Spleen (tissue), 13 donors: ENCODE measurements at places on chromosomes 2 and 18.

DNA sequence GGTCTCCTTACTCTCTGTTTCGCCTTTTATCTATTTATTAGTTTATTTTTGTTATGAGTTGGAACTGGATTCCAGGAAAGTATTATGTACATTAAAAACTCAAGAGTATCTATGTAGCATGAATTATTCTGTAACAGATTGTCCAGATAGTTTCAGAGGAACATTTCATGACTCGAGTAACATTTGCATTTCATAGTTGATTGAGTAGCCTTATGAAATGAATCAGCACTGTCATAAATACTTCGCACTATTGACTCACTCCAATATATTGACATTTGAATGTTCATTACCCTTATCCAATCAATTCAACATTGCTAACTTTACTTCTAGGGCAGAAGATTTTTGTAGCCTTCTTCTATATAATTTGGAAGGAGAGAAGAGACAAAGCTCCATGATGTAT is 11.3 kb upstream of the VRK2 start:
- no peak for DNase-seq

GRCh38 chr18:23689031-23689615 is at the start of gene LAMA3:
Gene LAMA3, plus strand, starts transcription at chr18:23689453. Its CDS starts 231 bp downstream, at chr18:23689684.
- DNase-seq: peak; percentile 80

- no peak for DNase-seq
Observed at GRCh38 chr2:75548036-75548573, 12.6 kb downstream of the EVA1A start.

DNA sequence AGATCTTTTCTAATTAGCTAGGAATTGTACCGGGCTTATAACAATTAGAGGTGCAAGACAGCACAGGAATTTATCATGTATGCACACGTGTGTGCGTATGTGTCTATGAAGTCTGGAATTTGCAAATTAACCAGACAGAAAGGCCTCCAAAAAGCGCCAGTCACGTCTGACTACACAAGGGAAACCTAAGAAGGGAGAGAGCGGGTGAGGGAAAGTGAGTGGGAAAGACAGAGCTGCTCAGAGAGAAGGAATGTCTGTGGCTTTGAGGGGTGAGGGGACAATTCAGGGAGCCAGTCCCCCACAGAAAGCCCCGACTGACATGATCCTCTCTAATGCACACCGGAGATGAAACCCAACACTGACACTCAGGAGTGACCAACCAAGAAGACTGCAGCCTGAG is 197.7 kb upstream of the SH3BP4 start:
- DNase-seq: no peak

- DNase-seq: no peak
Observed at GRCh38 chr18:13537022-13537780, 189.2 kb downstream of the FAM210A start.

GRCh38 chr2:187187519-187187918 is 260.5 kb downstream of the CALCRL start:
- no peak for DNase-seq

GRCh38 chr2:171185941-171186340 is 25.2 kb upstream of the TLK1 start:
- no peak for DNase-seq

GRCh38 chr2:157364257-157364974 is 38.8 kb upstream of the ERMN start:
- DNase-seq: no peak

GRCh38 chr18:77133835-77134496 is 1.4 kb upstream of the MBP start:
- DNase-seq: peak; percentile 89

DNA sequence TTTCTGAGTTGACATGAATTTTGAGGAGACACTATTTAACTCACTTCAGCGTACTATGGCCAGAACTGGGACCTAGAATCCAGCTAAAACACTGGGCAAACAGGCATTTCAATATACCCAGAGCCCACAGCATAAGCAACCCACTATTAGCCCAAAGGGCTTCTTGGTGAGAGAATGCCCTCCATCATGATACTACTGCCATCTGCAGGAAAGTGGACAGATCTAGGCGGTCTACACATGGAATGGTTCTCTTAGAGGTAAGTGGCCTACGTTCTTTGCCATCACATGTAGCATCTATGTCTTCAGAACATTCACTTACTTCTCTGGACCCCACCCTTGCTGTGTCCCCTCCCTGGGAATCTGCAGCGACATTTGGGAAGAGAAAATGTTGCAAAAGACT is 181.3 kb upstream of the LINC00305 start:
- DNase-seq: no peak

DNA sequence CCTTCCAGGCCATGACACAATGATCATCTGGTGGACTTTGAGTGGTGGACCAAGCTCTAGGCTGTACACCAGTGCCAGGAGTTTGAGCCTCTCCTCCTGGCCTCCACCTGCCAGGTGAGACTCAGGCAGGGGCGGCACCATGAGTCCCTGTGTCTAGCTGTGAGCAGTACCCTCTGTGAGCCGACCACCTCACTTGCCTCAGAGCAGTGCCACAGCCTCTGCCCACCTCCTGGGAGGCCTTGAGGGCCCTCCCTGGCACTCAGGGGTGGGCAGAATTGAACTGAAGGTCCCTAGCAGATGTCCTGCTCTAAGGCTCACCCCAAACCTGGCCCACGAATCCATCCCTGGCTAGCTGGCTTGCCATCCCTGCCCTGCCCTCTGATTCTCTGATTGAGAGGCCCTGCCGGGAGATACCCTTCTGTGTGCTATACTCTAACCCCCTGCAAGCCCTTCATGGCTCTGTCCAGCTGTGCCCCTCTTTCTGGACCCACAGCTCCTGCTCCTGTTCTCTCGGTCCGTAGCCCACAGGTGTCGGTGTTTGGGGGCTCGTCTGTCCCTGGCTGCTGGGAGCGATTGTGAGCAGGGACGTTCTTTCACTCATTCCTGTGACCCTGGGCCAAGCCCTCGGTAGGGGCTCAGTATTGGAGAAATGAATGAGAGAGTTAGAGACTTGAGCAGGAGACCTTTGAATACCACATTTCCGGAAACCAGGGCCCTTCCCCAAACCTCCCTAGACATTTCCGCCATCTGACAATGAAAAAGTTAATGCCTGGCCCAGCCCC is 70.0 kb downstream of the INHBB start:
- peak; percentile 54 for DNase-seq

DNA sequence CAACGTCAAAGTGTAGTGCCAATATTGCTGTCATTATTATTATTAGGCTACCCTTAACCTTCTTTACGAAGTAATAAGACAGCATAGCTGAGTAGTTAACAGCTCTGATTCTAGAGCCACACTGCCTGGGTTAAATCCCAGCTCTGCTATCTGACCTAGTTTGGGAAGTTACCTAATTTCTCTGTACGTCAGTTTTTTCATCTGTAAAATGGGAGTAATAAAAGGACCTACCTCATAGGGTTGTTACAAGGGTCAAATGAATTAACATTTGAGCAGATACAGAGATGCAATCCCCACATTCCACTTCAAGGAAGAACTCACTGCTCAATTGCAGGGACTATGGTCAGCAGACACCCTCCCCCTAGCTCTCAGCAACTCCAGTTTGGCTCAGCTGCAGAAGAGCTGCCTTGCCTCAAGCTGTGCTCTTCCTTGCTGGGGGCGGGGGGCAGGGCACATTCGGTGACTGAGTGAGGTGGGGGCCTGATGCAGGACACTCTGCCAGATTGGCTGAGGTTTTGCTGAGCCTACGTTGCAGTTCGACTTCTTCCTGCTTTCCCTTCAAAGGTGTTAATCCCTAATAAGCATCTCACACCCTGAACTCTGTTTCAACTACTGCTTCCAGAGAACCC is 11.0 kb upstream of the LGALSL start:
- no peak for DNase-seq

- peak; percentile 70 for DNase-seq
Observed at GRCh38 chr18:79546781-79547272, 132.8 kb upstream of the CTDP1 start.

GRCh38 chr18:22311301-22311700 is 106.4 kb downstream of the CTAGE1 start:
- DNase-seq: no peak

GRCh38 chr2:9975805-9976447 is 24.4 kb downstream of the GRHL1 start:
- no peak for DNase-seq

- peak; percentile 29 for DNase-seq
Observed at GRCh38 chr2:26645762-26646161, 4.6 kb upstream of the CIB4 start.

GRCh38 chr2:188870289-188870688 is 103.9 kb upstream of the COL3A1 start:
- no peak for DNase-seq

GRCh38 chr2:191907091-191907490 is 60.2 kb upstream of the CAVIN2 start:
- no peak for DNase-seq

DNA sequence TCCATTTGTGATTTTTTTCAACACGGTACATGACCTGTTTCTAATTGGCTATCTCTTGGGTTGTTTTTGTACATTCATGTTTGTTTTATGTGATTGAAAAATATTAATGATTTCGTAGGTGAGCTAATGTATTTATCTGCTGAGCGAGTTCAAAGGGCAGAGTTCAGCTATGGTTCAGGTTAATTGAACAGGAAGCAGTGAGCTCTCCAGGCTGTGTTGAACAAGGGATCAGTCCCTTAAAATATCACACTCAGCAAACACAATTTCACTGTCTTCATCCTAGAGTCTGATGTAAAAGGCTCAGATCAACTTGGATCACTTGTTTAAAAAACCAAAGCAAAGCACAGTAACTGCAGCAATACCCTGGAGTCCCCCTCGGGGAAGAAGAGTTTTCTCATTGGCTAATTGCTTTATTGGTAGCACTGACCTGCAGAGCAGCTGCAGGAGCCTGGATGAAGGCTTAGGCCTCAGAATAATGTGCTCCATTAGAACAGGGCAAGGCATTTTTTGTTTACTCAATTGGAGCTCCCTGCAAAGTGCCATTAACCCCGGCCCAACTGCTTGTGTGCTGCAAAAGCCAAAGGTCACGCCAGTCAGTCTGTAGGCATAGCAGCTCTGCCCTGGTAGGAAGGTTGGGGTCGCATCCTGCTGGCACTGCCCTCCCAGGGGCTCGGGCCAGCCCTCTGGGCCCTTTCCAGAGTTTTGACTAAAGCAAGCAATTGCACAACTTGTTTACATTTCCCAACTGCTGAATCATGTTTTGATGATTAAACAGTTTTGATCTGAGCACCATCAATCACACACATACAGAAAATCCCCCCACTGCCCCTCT is 10.5 kb downstream of the ONECUT2 start:
- DNase-seq: no peak

GRCh38 chr2:62032096-62032495 is 126.6 kb downstream of the COMMD1 start:
- no peak for DNase-seq

DNA sequence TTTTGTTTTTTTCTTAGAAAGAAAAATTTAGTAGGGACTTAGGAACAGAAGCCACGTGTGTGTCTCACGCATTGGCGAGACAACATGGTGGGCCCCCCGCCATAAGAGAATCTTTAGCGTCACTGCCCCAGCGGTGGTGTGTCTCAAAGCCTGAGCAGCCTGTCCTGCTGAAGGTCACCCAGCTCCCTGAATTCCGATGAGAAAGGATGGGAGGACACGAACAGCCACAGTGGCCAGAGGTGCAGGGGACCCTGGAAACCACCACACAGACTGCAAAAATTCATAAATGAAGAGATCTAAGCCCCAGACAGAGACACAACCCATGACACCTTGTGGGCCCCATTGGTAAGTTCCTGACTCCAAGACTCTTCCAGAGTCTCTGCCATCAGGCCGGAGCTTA is 266.1 kb upstream of the RAB6C start:
- no peak for DNase-seq

- no peak for DNase-seq
Observed at GRCh38 chr18:2821695-2822094, 25.1 kb upstream of the EMILIN2 start.

GRCh38 chr2:96531872-96532505 is 4.6 kb upstream of the ARID5A start:
- peak; percentile 89 for DNase-seq

- DNase-seq: no peak
Observed at GRCh38 chr18:26086959-26087358, 3.5 kb downstream of the SS18 start.

- peak; percentile 65 for DNase-seq
Observed at GRCh38 chr2:241999184-241999583, 129.7 kb downstream of the RTP5 start.

- DNase-seq: peak; percentile 95
Observed at GRCh38 chr2:207711750-207712530, 500 bp downstream of the CCNYL1 start.

DNA sequence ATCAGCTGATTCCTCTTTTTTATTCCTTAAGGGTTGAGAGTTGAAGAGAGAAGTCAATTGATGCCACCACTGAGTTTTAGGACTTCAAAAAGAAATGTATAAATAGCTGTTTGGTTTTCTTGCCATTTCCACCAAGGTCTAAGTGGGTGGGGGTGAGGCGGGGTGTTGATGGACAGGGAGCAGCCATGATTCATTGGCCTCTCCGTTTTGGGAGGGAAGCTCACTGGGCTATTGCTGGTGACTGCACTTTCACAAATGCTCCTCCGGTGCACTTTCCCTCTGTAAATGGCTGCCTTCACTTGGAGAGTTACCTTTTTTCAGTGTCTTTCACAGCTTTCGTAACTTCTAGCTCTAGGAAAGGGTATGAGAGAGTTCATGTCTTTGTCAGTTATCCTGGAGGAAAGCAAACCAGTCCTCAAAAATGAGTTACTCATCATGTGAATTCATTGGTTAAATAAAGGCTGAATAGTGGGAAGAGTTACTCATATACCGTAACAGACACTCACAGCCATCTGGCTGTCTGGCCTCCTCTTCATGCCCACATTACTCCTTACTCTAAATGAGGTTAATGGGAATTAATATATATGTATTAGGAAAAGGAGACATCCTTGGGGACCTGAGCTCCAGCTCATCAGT is 17.4 kb upstream of the CTAGE1 start:
- no peak for DNase-seq

- no peak for DNase-seq
Observed at GRCh38 chr2:19225931-19226330, 132.5 kb downstream of the OSR1 start.

GRCh38 chr2:20592106-20593071 is 58.5 kb downstream of the HS1BP3 start:
- peak; percentile 61 for DNase-seq

- DNase-seq: no peak
Observed at GRCh38 chr2:201348758-201349157, 8.4 kb downstream of the FLACC1 start.

GRCh38 chr2:68448671-68449653 is 18.1 kb downstream of the FBXO48 start:
- no peak for DNase-seq

DNA sequence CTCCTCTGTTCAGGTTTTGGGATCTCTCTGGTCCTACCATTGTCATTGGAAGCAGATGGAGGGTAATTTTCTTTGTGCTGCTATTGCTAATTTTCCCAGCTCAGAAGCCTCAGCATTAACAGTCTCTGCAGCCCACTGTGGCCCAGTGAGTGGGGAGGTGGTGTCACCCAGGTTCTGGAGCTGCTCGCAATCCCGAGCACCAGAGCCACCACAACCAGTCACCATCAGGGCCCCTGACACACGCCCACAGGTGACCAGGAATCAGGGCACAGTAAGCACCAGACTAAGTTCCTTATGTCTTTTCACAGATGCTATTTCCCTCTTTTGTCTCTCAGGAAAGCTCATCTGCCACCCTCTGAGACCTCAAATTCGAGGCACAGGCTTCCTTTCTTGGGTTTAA is 87.9 kb downstream of the SEPTIN10 start:
- DNase-seq: peak; percentile 25
